ENCODE measurements at places on chromosomes 6 and 20. TPM values are rescaled to one million over a fixed set of nuclear protein-coding genes. Genes with fewer than 3 reads are reported as not detected.

MAFB gene
- total RNA-seq: 5.9 TPM

FILIP1 gene
- total RNA-seq: 10.0 TPM

ZNF343 gene
- total RNA-seq: 7.4 TPM

SLC17A2 gene
- total RNA-seq: not detected

ARG1 gene
- not detected for total RNA-seq

NRN1 gene
- 47.7 TPM for total RNA-seq

MAS1 gene
- total RNA-seq: not detected
